Ureter (tissue), 1 donor: ENCODE measurements at places on chromosomes 3 and 15.

GRCh38 chr15:72155003-72155621 lies 36.9 kb downstream of the SENP8 start:
- peak; percentile 94 for DNase-seq

DNA sequence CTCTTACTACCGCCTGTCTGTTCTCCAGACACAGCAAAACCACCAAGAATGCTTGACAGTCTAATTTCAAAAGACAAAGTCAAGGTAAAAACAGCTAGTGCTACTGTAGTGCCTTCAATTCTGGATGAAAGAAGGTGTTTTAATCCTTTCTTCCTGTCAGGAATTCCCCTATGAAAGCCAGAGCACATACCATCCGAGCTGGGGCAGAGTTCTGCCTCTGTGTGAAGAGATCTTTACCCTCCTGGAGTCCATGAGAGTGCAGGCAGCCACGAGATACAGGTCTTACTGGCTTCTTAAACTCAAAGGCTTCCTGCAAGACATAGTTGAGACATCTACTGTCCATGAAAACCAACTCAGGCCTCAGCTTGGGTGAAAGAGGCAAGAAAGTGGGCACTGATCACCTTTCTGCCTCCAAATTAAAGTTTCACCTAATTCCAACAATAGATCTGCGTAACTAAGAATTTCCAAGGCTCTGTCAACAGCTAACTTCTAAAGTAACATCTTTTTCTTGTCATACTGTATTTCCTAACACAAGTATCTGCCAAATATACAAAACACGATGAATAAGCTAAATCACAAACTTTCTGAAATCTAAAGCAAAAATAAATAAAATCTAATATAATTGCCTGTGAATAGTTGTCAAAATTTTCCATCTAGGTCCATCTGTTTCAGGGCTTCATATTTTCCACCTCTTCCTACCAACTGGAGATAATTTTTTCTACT lies 7.5 kb downstream of the CDC25A start:
- no peak for DNase-seq

DNA sequence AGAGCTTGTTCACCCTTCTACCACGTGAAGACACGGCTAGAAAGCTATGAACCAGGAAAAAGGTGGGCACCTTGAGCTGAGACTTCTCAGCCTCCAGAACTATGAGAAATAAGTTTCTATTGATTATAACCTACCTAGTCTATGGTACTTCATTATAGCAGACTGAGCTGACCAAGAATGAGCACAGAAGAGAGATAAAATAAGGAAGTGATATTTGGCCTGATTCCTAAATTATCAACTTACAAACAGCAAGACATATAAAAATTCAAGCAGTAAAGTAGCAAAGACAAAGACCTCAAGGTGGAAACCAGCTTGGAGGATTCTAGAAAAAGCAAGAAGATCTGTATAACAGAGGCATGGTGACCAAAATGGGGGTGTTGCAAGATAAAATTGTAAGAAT lies 63.9 kb upstream of the OSTN start:
- DNase-seq, result no peak

- DNase-seq, result no peak
These were observed 8.6 kb upstream of the TRIM59 start for GRCh38 chr3:160458151-160458550.

DNA sequence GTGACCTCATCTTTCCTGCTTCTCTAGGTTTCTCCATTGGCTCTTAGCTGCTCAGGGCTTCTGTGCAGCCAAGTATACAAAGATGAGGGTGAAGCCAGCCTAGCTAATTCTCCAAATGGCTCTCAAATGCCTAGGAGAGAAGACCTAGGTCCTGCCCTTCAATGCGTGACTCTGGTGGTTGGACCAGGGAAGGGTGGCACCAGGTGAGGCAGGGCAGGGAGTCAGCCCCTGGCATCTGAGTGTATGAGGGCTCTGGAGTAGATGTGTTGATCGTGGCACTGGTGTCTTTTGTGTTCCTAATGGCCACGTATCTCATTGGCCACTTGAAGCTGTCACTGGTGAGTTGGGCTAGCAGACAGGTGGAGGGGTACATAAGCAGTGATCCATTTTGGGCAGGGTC lies 59.8 kb downstream of the PDIA5 start:
- DNase-seq, result no peak

DNA sequence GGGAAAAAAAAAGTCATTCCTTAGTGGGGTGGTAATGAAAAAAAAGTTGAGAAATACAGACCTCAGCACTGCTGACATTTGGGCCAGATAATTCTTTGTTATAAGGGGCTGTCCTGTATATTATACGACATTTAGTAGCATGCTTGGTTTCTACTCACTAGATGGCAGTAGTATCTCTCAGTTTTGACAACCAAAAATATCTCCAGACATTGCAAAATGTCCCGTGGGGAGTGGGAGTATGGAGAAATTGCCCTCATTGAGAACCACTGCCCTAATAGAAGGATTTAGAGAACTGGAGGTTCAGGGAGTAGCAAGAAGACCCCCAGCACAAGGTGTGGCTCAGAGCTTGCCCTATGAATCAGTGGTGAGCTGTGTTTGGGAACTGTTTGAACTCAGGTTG lies 28.6 kb upstream of the TEX264 start:
- no peak for DNase-seq

DNA sequence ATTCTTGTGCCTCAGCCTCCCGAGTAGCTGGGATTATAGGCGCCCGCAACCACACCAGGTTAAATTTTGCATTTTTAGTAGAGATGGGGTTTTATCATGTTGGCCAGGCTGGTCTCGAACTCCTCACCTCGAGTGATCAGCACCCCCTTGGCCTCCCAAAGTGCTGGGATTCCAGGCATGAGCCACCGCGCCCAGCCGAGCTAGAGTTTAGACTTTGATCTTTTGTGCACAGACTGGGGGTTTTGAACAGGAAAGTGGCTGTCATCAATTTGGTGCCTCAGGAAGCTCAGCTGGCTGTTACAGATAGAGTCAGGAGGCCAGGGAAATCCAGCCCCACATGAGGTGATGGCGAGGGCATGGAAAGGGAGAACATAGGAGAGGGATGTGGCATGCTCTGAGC lies 19.3 kb upstream of the IREB2 start:
- no peak for DNase-seq

GRCh38 chr3:52827441-52827840 lies 3.0 kb downstream of the ITIH4 start:
- no peak for DNase-seq
